Heart left ventricle (tissue), 16 donors: ENCODE measurements at places on chromosomes 12 and 14. TPM values are rescaled to one million over a fixed set of nuclear protein-coding genes. Genes with fewer than 3 reads are reported as not detected.

DNA sequence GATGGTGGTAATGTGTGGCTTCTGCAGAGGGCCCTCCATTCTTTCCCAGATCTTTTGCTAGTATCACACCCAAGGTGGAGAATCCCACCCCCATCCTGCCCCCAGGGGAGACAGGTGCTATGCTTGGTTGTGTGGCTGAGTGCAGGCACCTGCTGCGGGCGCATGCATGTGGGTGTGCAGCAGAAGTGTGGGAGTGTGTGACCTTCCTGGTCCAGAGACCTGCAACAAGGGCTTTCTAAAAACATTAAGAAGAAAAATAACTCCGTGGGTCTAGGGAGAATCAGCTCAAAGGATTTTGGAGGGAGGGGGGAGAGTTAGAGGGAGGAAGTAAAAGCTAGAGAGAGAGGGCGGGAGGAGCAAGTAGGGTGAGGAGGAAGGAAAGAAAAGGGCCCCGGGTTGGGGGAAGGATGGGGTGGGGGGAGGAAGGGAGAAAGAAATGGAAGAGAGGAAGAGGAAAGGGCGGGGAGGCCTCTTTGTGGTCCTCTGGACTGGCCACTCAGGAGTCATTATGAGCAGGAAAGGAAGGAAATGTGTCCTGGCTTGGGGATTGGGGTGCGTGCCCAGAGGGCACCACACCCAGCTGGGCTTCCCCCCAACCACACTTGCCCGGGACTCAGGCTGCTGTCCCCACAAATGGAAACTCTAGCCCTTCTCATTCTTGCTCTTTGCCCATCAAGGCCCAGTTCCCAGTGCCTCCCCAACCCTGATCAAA, 3.1 kb upstream of the FIGNL2 start:
- peak; percentile 50 for DNase-seq

DNA sequence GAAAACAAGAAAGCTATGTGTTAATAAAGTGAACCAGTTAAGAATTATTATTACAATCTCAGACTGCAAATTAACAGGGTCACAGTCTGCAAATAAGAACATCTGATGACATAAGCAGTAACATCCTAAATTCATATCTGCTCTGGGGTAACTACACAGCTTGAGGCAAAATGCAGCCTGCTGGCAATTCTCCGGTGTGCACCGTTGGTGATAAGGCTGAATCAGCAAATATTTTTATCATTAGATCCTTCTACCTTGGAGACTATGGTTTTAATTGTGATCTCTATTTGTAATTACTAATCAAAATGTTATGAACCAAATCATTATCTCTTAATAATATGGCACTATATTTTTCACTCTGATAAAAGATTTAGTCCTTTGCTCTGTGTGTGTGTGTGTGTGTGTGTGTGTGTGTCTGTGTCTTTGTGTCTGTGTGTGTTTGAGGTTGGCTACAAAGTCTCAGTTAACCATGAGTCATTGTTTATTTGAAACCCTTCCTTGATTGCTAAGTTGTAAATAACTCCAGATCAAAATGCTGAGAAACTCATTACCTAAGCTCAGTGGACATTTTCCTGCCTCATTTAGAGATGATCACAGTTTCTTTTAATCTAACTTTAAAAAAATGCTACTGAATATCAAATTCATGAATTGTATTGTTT, 442.6 kb downstream of the GXYLT1 start:
- no peak for DNase-seq

- no peak for DNase-seq
Measured at GRCh38 chr14:65604936-65605335, 192.4 kb downstream of the FUT8 start.

DNA sequence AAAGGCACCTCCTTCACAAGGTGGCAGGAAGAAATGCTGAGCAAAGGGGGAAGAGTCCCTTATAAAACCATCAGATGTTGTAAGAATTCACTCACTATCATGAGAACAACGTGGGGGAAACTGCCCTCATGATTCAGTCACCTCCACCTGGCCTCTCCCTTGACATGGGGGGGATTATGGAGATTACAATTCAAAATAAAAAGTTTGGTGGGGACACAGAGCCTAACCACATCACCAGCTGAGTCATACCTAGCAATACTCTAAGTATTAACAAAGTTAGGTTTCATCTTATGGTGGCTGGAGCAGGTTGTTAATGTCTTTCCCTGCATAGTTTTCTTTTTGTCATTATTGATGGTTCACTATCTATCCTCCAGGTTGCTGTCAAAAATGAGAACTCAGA, 113.2 kb upstream of the PPFIA2 start:
- DNase-seq = no peak

- no peak for DNase-seq
Measured at GRCh38 chr12:91846466-91847055, 299.1 kb downstream of the BTG1 start.

DNA sequence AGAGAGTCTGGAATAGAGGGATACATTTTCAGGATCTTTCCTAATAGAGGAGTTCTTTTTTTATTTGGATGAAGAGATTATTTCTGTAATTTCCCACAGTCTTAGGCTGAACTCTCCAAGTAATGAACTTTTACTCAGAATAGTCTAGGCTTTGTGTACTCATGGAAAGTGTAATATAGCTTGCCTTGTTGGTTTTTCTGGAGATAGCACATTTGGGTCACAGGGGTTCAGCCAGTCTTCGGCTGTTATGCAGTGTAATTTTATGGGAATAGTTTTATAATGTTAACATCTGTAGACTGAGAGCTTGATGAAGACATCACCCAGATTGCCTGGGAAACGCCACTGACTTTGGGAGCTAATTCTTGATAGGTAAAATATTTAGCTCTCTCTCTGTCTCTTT, 450.8 kb downstream of the RAD51B start:
- no peak for DNase-seq

GRCh38 chr12:51132693-51133092, 40.2 kb downstream of the TFCP2 start:
- DNase-seq = no peak

DNA sequence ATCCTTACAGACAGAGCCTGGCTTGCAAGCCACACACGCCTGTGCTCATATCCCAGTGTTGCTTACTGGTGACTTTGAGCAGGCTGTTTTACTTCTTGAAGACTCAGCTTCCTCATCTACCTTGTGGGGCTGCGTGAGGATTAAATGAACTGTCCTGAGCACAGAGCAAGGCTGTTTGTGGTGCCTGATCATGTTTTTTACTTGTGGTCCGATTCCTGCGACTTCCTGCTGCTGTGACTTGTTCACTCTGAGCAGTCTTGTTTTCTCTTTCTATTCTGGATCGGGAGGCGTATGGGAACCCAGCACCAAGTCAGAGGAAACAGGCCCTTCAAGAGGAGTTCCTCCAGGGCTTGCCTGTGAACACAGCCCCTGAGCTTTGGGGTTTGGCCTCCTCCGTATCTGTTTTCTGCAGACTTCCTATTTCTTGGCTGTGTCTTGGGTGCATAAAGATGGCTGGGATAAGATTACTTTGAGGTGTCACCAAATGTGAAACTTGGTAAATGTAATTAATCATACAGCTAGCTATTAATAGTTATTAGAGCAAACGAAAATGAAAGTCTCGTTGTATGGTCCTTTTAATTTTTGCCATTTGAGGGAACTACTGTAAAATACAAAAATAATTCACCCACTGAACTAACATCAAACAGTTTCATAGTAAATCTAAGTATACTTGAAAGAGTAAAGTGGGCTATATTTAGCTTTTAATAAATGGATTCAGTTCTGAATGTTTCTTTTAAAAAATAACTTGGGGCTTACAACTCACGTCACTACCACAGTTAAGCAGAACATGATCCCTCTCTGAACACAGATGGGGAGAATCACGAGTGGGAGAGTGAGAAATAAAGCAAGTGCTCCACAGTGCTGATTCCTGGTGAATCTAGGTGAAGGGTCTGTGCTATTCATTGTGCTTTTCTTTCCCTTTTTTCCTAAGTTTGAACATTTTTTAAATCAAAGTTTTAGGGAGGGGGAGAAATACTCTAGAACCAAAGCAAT, 251.5 kb downstream of the FOXN3 start:
- no peak for DNase-seq

GRCh38 chr14:95045106-95045701, 112.1 kb downstream of the DICER1 start:
- no peak for DNase-seq

GRCh38 chr14:40855343-40855742, 751.3 kb upstream of the LRFN5 start:
- no peak for DNase-seq

DNA sequence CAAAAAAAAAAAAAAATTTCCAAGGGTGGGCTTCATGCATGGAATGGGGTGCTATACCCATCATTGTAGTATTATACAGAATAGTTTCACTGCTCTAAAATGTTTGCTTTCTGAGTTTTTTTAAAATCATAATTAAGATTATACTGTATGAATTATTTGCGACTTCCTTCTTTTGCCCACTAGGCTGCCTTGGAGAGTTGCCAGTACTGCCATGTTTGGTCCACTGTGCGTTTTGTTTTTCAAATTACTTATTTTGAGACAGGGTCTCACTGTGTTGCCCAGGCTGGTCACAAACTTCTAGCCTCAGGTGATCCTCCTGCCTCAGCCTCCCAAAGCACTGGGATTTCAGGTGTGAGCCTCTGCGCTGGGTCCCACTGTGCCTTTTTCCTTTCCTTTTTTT, 19.9 kb downstream of the PLBD2 start:
- DNase-seq = no peak

DNA sequence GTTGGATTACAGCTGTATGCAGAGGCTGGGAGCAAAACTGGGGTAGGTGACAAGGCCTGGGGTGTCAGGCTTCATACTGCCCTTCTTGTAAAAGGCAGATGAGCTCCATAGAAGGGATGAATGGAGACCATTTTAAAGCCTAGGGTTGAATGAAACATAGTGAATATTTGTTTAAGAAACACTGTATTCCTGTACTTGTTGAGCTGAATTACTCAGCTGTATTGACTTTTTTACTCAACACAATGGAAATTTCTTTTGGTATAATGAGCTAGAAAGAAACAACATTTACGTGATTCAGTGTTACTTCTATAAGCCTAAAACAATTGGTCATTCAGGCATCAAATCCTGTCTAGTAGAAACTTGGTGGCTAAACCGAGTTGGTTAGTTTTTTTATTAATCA, 14.1 kb downstream of the ATP6V0A2 start:
- no peak for DNase-seq

GRCh38 chr14:55965851-55966250, 152.4 kb upstream of the PELI2 start:
- no peak for DNase-seq

DNA sequence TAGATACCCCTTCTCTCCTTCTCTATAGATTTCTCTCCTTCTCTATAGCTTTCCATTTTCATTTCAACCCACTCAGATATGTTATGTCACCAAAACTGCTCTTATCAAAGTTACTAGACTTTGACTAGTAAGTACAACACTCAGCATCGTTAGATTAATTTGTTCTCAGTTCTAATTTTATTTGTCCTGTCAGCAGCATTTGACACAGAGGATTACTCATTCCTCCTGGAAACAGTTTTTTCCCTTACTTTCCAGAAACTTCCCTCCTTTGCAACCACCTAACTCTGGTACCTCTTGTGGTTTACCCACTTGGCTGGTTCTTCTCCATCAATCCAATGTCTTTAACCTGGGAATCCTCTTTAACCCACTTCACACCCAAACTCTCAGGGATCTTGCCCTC, 423.7 kb downstream of the TMTC2 start:
- DNase-seq = no peak

GRCh38 chr12:32920506-32921085, 24.0 kb upstream of the PKP2 start:
- no peak for DNase-seq

DNA sequence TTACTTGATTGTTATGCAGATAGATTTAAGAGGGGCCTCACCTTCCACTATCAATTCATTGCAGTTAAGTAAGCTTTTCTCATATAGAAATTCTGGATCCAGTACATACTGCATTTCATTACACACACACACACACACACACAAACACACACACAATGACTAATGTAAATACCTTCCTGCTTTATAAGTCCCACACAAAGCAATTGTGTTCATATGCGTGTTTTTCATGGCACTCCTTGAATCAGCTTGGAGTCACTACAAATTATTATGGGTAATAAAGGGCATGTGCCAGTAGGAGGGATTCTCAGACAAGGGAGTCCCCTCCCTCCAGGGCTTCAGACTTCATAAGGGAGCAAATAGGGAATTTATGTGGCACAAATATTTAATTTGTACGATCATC, 4.5 kb downstream of the MIPOL1 start:
- DNase-seq = no peak

- no peak for DNase-seq
Measured at GRCh38 chr12:12883369-12884001, 7.9 kb upstream of the GPRC5A start.

DNA sequence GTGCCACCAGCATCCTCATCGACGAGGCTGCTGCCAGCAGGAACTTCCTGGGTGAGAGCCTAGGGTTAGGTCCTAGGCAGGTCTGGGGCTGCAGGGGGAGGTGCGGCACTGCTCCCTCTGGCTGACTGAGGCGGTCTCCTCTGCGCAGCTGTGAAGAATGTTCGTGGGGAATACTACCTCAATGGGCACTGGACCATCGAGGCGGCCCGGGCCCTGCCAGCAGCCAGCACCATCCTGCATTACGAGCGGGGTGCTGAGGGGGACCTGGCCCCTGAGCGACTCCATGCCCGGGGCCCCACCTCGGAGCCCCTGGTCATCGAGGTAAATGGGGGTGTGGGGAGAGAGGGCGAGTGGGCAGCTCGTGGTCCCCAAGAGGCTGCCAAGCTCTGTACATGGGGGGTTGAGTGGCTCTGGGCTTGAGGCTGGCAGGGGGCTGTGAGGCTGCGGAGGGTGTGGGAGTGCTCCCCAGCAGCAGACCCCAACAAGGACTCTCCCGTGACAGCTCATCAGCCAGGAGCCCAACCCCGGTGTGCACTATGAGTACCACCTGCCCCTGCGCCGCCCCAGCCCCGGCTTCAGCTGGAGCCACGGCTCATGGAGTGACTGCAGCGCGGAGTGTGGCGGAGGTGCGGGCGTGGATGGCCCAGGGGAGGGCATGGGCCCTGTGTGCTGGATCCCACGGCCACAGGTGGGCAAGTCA, 14.4 kb downstream of the PAPLN start:
- no peak for DNase-seq

- no peak for DNase-seq
Measured at GRCh38 chr12:103181366-103182152, 224.1 kb downstream of the ASCL1 start.

The IAPP gene
- not detected for total RNA-seq

The SPTLC2 gene
- total RNA-seq = 10.6 TPM

The SERPINA5 gene
- 1.1 TPM for total RNA-seq

The SRRM4 gene
- 0.12 TPM for total RNA-seq

The SERPINA10 gene
- total RNA-seq = not detected

The KRT2 gene
- total RNA-seq = not detected

The OR4K1 gene
- not detected for total RNA-seq

The TC2N gene
- total RNA-seq = 17.1 TPM

The SERPINA3 gene
- 105 TPM for total RNA-seq

The FAM181A gene
- total RNA-seq = not detected

The RNF212B gene
- not detected for total RNA-seq
